Stimulated activated CD4-positive, alpha-beta T cell treated with anti-CD3 and anti-CD28 coated beads, Interleukin-2, amount 100 ng/mL, for 48 hours (primary cell): ENCODE measurements at places on chromosomes 7 and 10.

DNA sequence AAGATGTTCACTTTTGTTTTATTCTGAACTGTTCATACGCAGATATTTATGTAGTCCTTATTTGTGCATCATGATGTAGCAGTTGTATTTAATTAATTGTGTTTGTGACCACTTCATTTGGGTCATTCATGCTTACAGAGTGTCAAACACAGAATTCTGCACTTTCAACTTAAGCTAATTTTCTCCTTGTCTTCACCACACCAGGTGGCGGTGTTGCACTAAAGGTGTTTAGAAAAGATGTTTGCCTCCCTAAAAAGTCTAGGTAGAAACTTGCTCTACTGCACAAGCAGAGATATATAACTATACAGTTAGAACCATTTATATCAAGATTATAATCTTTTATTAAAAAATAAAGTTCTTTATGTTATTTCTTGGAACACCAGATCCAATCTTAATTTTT, 1.3 kb upstream of the TAS2R38 start:
- DNase-seq: peak; percentile 3

DNA sequence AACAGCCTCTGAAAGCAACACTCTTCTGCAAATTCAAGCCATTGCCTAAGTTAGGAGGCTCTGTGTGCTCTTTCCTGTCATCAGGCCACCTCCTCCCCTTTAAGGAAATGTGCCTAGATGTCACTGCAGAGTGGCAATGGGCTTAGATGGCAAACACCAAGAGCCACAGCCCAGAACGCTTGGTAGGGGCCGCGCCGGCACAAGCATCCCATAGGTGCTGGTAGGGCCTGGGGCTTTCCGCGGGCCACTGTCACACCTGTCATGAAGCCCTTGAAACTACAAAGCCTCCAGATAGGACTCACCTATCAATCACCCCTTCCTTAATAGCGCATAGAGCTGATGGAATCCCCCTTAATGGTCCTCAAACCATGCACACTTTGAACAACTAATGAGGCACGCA, 299.9 kb downstream of the GRID1 start:
- no peak for DNase-seq

GRCh38 chr10:25102147-25102822, 72.5 kb upstream of the GPR158 start:
- DNase-seq: no peak

- no peak for DNase-seq
Observed at GRCh38 chr7:126792521-126792920, 460.2 kb downstream of the GRM8 start.

GRCh38 chr7:115911465-115911864, 119.1 kb downstream of the TFEC start:
- no peak for DNase-seq

DNA sequence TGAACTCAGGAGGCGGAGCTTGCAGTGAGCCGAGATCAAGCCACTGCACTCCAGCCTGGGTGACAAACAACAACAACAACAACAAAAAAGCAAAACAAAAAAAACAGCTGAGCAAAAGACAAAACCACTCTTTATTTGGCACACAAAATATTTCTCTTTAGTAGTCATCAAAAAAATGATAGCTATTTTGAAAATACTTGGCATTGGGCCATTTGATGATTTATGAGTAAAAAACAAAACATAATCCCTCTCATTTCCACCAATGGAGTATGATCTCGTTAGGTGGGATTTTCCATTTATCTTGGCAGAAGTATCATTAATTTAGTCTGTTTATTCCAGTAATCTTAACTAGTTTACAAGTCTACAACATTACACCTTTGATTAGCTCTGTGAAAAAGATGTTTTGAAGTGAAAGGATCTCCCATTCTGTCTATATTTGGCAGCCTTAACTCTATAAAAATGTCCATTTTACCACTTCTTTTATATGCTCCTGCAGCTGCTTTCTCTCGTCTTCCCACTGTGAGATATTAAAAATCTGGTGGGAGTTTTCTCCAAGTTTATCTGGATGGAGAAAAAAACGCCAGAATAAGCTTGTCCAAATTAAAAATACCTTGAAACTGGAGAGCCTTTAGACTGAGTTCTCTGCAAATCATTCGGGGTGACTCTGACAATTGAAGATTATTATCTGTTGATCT, 58.8 kb upstream of the AGMO start:
- no peak for DNase-seq

GRCh38 chr7:41874201-41874785, 171.4 kb upstream of the INHBA start:
- DNase-seq: no peak

DNA sequence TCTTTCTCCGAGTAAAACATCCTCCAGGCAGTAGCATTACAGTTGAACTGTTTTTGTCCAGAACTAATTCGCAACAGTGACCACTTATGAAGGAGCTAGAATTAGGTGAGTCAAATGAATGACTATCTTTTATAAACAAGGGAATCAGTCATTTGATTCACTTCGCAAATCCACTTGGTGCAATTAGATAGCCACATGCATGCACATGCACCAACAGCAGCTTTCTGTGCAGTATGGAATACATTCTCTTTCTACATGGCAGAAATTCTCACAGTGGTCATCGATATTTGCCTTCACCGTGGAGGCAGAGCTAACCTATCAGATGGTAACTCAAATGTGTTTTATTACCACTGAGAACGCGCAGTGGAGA, 118.8 kb downstream of the CDK6 start:
- DNase-seq: no peak

DNA sequence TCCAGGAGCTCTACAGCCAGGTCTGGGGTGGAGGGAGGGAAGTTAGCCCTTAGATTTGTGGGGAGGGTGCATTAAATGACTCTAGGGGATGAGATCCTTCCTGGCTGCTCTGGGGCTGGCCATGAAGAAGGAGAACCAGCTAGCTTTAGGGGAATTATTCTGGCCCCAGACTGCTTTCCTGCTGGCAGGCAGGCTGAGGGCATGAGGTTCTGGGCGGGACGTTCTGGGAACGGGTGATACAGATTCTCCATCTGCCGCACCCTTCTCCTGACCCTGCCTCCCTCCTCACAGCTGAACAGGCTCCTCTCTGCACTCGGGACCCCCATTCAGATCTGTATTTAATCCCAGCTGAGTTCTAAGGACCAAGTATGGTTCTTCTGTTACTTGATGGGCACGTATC, 23.9 kb downstream of the GOLGA7B start:
- DNase-seq: no peak

DNA sequence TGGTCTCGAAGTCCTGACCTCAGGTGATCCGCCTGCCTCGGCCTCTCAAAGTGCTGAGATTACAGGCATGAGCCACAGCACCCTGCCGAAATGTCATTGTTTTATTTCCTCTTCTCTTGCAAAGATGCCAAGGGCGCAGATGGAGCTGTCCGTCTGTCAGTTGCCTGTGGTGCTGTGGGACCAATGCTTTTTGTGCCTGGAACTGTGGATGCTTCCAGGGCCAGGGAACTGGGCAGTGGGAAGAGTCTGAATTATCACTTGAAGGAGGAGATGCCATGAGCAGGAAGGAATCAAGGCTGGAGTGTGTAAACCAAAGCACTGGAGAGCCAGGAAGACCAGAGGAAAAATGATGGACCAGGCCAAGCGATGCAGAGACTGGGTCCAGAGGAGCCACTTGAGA, 459.9 kb downstream of the GALNT17 start:
- DNase-seq: no peak

- no peak for DNase-seq
Observed at GRCh38 chr7:142568435-142569097, 180.7 kb upstream of the PRSS1 start.

GRCh38 chr10:3793553-3793952, 8.5 kb upstream of the KLF6 start:
- DNase-seq: no peak

DNA sequence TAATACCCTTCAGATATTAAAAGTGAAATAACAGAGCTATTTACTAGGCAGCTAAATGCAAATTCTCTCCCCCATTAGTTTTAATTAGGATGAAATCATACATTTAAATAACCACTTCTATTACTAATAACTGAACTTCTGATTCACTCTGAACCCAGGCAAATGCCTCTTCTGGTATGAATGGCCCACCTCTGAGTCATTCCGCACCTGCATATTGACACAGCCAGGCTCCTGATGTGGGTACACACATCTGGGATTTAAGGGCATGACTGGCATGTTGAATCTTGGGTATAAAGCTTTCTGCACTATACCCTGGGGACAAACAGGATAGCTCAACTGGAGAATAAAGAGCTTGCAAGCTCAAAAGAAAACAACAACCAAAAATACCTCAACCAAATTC, 140.9 kb downstream of the AUTS2 start:
- peak; percentile 21 for DNase-seq

DNA sequence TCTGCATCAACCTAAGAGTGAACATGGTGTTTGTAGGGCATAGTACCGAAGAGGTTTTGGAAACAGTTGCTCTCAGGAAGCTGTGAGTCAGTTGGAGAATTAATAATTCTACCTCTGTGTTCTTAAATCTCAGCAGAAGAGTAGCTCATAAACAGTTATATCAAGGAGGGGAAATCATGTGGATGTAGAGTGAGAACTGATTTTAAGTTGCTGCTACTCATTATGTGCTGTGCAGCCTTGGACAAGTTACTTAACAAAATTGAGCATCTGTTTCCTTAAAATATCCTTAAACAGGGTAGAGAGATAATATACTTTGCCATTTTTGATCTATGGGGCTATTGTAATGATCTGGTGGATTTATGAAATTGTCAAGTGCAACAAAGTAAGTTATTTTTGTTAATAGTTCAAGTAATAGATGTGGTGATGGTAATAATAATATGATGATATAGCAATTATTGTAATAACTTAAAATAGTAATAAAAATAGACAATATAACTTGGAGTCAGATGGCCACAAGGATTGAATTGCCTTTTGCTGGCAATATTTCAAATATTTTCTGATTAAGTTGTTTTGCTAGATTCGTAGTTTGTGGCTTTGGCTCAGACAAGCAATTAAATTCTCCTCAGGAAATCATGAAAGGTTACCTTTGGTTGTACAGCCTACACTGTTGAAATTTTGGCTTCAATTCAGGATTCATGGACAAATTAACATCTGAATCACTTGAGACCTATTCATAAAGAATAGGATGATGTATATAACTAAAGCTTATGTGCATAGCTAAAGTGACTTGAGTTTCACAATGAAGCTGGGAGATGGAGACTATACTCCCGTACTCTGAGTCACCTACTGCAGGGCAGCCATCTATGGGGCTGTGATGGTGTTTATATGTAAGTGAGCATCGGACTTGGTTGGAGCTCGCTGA, 228.5 kb downstream of the CDK14 start:
- DNase-seq: no peak

DNA sequence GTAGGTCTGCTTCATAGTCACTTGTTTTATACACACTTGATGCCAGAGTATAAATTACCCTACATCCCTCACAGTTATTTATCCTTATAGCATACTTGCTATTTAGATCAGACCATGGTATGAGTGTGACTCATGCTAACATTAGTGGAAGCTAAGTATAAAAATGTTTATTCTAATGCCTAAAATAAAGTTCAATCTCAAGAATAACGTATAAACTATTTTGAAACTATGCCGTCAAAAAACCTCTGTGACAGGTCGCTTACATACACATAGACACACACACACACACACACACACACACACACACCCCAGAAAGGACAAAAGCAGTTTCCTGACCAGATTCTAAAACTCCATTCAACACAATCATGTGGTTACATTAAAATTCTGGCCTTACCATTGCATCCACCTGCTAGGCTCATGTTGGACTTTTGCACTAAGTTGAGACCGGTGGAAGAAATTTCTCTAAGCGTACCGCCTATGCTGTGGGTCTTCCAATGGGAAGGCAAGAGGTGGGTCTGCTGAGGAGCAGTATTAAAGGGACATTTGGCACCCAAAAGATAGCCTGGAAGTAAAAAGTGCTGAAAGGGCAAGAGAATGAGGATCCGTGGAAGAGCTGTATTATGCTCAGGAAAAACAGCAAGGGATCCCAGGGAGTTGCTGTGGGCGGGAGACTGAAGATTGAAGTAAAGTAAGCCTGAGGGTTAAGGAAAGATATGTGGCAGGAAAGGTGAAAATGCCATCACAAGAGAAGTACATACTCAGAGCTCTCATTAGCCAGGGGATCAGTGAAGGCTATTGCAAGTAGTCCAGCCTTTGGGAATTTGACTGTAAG, 5.0 kb downstream of the FOXP2 start:
- DNase-seq: no peak

DNA sequence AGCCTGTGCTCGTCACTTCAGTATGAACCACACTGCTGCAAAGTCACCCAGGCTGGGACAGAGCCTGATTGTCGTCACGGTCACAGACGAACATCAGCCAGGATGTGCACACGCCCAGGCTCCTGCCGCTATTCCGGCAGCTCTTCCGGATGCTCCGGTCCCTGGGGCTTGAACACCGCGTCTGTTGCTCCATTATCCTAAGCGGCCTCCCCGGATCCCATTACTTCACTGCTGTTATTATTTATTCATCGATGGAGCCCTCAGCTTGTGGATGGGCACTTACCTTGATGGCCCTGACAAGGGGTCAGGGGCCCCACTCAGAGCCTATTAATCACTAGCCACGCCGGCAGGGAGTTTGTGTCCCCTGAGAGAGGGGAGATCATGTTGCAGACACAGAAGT, 120.8 kb upstream of the PCBD1 start:
- DNase-seq: no peak

GRCh38 chr10:12308736-12309375, 40.5 kb upstream of the CAMK1D start:
- DNase-seq: no peak

DNA sequence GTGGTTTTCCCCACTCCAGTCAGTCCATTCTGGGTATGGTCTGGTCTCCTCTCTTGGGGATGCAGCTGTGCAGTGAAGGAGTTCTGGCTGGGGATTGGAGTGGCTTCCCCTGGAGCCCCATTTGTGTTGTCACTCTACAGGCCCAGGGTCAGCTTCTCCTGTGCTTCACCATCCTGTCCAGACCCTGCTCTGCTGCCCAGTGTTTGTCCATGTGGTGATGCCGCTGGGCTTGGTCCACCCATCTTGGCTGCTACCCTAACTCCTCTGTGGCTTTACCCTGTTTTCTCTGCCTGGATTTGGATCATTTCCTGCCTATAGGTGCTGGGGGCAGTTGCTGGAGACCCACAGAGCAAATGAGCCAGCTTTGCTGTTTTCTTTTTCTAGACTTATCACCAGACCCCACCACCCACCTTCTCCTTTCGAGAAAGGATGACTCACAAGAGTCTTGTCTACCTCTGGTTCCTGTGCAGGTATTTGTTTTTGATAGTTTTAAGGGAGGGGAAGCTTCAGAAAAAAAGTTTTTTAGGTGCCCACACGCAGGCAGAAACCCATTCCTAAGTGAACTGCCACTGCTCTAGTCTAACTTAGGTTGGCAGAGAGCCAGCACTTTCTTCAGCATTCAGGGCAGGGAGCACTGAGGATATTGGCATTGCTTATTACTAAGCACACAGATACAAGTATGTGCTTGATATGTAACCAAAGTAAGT, 8.5 kb downstream of the ZDHHC16 start:
- no peak for DNase-seq

DNA sequence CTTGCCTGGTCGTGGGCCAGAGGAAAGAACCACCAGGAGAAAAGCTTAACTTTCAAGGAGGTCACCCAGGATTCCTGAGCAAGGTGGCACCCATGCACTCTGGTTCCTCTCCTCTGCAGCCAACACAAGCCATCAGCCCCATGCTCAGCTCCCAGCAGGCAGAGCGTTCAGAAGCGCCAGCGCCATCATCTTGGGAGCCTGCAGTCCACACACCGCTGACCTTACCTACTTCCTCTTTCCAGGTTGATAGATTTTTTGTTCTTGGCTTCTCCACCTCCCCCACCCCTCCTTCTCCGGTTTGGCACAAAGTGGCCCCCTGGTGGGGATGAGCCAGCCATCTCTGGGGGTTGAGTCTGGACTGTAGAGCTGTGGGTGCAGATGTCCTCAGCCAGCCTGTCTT, 1.7 kb upstream of the WDR86 start:
- no peak for DNase-seq

- no peak for DNase-seq
Observed at GRCh38 chr10:80289451-80290287, at the start of gene MAT1A. Gene MAT1A (minus strand): TSS chr10:80289658. CDS start chr10:80289423, 235 bp downstream.
